Breast epithelium (tissue), 4 donors: ENCODE measurements at places on chromosomes 4 and X. TPM values are rescaled to one million over a fixed set of nuclear protein-coding genes. Genes with fewer than 3 reads are reported as not detected.
A peak's percentile ranks its signal among the peaks of the same experiment; 100 is the strongest.

Gene DDIT4L
- 3.8 TPM for total RNA-seq

Gene ADAD1
- total RNA-seq = not detected

Gene CNGA2
- not detected for total RNA-seq

GRCh38 chr4:35252866-35253265, 991.4 kb downstream of the ARAP2 start:
- H3K27me3 ChIP-seq = no peaks in the 10 kb centered on the region
- no peak overlapping the region for H3K4me3 ChIP-seq
- no peak for DNase-seq

DNA sequence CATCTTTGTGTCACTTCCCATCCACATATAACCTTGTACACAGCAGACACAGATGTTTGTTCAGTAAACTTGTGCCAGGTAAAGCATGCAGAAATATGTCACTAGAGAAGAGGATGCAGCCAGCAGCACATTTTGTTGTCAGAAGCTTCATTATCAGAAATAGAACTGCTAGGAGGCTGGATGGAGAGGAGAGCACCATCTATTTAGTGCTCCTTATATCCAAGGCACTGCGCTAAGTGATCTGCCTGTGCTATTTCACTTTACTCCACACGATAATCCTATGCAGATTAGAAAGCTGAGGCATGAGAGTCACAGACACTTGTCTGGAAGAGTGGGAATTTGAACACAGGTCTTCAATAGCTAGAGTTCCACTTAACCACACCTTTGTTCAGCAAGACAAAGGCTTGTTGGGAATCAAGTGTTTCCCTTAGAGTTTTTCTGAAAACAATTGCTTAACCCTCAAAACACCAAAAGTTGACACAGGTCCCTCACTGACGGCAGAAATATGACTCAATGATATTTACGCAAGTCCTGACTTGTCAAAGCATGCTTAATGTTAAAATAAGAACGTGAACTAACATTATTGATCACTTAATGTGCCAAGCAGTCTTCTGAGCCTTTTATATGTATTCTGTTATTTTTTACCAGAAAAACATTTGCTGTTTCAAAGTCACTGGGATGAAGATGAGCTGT, 1.2 kb upstream of the QDPR start:
- H3K36me3 ChIP-seq = no peaks in the 10 kb centered on the region
- no peak for DNase-seq
- H3K27me3 ChIP-seq = no peaks in the 10 kb centered on the region
- no peak overlapping the region for H3K4me3 ChIP-seq
- no peak overlapping the region for H3K27ac ChIP-seq

DNA sequence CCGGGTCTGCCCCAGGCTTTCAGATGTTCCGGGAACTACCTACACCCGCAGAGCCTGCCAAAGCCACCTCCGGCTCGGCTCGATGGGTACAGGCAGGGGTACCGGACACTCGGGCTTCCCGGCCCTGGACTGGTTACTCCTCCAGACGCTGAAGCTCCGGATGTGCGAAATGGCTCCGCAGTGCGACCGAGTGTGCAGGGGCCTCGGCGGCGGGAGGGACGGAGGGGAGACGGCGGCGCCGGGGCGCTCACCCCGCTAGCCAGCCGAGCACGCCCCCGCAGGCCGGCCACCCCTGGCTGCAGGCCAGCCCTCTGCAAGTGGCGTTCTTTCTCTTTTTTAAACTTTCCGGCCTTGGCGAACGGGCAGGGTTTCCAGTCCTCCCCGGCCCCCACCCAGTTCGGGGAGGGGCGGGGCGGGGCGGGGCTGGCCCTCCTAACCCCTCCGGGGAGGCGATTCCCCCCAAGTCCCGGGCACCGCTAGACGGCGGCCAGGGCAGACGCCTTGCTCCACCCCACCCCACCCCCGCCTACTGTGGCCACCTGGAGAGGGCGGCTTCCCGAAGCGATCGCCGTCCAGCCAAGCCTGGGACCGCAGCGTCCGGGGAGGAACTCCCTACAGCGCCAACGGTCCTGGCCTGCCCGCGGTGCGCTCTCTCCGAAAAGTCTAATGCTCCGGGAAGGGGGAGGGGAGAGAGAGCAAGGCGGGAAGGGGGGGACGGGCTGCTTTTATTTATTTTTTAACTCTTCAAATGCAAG, 7.5 kb downstream of the BCOR start:
- H3K36me3 ChIP-seq = no peaks in the 10 kb centered on the region
- DNase-seq = no peak
- H3K4me3 ChIP-seq = peak overlapping the region; percentile 39
- no peaks in the 10 kb centered on the region for H3K27me3 ChIP-seq

DNA sequence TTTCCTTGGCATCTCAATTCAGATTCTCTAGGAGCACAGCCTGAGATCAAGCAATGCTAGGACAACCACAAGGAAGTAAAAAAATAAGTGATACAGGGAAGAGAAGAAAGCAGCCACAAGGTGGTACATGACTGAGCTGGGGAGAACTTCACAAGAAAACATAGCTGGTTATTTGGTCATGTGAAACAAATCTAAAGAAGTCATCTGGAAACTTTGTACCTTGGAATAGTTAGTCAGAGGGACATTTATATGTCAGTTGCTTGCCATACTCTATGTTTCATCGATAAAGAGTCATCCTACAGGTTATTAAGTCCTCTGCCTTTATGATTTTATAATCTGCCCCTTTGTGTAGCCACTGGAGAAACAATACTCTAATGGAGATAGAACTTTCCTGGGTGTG, 575.1 kb downstream of the IL15 start:
- H3K27me3 ChIP-seq = no peaks in the 10 kb centered on the region
- no peaks in the 10 kb centered on the region for H3K4me1 ChIP-seq
- no peak for DNase-seq
- H3K4me3 ChIP-seq = no peak overlapping the region

GRCh38 chr4:75179510-75179909, 246.6 kb downstream of the PARM1 start:
- no peak overlapping the region for H3K4me3 ChIP-seq
- no peaks in the 10 kb centered on the region for H3K27me3 ChIP-seq
- no peaks in the 10 kb centered on the region for H3K4me1 ChIP-seq
- H3K36me3 ChIP-seq = no peaks in the 10 kb centered on the region

DNA sequence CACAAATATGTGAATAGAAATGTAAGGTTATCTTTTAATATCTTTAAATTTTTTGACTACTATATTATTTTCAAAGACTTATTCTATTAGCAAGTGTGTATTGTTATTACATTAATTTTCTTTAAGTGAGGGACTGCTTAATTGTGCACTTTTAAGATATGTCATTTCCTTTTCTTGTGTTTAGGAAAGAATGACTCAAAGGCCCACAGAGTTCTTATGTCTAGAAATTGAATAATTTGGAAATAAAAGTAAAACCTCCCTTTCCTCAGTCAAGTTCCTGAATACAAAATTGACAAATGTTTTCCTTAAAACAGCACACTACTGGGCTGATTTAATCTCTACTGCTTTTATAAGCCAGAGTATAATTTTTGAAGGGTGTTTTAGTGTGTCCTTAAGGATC, 169.7 kb downstream of the TMEM47 start:
- no peak overlapping the region for H3K27ac ChIP-seq
- peaks cover 7% of the 10 kb centered on the region for H3K27me3 ChIP-seq
- no peaks in the 10 kb centered on the region for H3K4me1 ChIP-seq
- H3K4me3 ChIP-seq = no peak overlapping the region

- no peak overlapping the region for H3K27ac ChIP-seq
- no peaks in the 10 kb centered on the region for H3K4me1 ChIP-seq
- no peaks in the 10 kb centered on the region for H3K36me3 ChIP-seq
- no peak for DNase-seq
Observed at GRCh38 chrX:4935846-4936245, 1222.4 kb upstream of the PRKX start.
